Activated T-cell treated with anti-CD3 and anti-CD28 coated beads for 1 hour (primary cell): ENCODE measurements at places on chromosomes 12 and 14.

DNA sequence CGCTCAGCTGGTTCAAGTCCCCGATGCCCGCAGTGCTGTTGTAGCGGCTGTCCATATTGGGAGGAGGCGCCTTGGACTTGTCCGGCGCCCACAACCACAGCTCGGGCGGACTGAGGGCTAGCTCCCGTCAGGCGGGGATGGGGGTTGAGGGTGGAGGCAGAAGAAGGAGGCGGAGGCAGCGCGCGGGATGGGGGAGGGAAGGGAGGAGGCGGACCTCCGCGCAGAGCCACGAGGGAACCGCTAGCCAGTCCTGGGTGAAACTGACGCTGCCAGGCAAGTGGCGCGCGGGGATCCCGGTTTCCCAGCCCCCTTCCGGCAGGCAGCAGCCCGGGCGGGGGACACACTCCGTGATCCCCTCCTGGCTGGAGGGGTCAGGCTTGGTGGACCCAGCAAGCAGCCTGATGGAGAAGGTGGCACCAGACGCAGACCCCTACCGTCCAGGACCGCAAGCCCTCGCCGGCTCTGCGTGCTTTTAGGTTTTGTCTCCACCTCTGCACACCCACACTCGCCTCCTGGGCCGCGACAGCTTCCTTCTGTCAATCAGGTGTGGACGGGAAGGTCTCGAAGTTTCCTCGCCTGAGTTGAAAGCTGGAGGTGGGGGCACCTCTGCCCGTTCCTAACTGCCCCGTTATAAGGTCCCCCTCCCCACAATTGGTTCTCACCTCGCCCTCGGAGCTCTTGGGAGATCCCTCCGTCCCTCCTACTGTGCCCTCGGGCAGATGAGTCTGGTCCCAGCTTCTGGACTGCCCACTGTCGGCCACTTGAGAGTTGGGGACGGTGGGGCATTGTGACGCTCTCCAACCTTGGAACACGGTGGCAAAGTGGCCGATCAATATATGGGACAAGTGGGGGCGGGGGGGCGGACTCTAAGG is at the start of gene CPNE8:
CPNE8 (minus strand) TSS at position 112 of the 872 bp plus-strand sequence; CDS start at position 55, 57 bp downstream.
- peak; percentile 23 for DNase-seq

GRCh38 chr12:50934371-50934851 is 17.9 kb upstream of the HIGD1C start:
- DNase-seq: no peak

GRCh38 chr14:85002846-85003245 is 527.1 kb upstream of the FLRT2 start:
- DNase-seq: no peak

GRCh38 chr12:45648070-45648469 is 81.4 kb upstream of the ARID2 start:
- no peak for DNase-seq

GRCh38 chr14:23660290-23661226 is 24.4 kb downstream of the DHRS2 start:
- peak; percentile 8 for DNase-seq

DNA sequence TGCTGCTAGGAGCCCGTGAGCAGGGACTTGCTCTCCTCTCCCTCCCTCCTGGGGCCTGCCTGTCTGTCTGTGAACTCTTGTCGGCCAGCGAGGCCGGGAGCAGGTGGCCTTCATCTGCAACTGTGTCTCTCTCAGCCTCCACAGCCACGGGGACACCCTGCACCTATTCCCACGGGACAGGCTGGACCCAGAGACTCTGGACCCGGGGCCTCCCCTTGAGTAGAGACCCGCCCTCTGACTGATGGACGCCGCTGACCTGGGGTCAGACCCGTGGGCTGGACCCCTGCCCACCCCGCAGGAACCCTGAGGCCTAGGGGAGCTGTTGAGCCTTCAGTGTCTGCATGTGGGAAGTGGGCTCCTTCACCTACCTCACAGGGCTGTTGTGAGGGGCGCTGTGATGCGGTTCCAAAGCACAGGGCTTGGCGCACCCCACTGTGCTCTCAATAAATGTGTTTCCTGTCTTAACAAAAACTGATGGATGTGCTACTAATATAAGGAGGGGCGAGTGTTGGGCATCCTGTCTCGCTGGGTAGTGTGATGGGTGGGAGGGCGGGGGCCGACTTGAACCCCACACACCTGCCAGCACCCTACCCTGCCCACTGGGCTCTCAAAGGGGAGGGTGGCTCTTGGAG is 34.8 kb downstream of the MEG3 start:
- no peak for DNase-seq

GRCh38 chr12:643475-644302 is 19.6 kb downstream of the NINJ2 start:
- no peak for DNase-seq
